ENCODE measurements at places on chromosomes 11 and 22.

- no peak for DNase-seq
These were observed 459.5 kb upstream of the CNTN5 start for GRCh38 chr11:98561252-98561651.

DNA sequence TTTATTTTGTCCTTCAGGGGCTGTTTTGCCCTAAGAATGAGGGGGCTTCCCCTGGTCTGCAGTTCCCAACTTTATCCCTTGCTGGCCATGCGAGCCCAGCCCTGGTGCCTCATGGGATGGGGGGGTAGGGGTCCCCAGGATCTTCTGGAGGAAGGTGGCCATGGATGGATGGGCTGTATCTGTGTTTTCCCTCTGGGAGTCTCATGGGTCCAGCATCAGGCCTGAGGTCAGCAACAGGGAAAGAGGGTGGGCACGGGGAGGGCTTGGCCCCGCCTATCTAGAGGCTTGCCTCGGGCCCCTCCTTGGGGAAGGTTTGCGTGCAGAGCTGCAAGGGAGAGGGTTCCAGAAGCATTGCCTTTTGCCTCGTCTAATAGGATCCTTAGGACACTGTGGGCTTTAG, 10.8 kb upstream of the ADORA2A start:
- DNase-seq: no peak

GRCh38 chr11:77082838-77083565, 16.2 kb downstream of the CAPN5 start:
- DNase-seq: no peak

GRCh38 chr11:66221012-66221411, 47.4 kb upstream of the RAB1B start:
- no peak for DNase-seq

DNA sequence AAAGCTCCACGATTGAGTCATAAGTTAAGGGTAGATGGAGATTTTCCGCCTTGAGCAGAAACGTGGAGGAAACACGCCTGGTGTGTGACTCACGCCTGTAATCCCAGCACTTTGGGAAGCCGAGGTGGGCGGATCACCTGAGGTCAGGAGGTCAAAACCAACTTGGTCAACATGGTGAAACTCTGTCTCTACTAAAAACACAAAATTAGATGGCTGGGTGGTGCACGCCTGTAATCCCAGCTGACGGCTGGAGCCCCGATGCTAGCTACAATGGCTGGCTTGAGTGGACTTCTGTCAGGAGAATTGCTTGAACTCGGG, 17.3 kb upstream of the DGCR8 start:
- no peak for DNase-seq

Measured in NCI-H187 (cell line).